ACHN (cell line): ENCODE measurements at places on chromosomes 2 and 18.
A peak's percentile ranks its signal among the peaks of the same experiment; 100 is the strongest.

DNA sequence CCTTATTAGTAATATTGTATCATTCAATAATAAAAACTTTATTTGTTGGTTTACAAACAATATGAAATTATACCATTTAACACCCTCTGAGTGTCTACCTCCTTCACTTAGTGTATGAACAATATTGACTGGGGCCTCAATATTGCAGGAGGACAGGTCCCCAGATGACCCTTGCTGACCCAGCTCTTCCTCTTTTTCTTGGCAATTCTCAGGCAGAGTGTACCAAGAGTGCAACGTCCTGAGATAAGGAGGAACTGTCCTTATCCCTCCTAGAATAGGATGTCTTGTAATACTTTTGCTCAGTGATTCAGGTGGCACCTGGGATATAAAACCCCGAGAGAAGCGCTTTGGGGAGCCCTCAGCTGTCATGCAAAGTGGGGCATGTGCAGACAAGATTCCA is 76.8 kb downstream of the PLA2R1 start:
- DNase-seq: no peak

DNA sequence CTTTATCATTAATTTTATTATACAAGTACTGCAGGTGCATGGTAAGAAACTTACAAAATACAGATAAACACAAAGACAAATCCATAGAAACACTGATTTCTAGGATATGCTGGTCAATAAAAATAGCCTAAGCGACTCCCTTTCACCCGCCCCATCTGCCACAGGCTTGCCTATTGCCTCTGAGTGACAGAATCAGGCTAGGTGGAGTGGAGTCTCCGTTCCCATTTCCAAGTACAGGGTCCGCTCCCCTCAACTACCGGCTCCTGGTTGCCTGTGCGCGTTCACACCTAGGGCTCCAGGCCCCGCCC is 201 bp upstream of the TRAPPC12 start:
- no peak for DNase-seq

- peak; percentile 8 for DNase-seq
Measured at GRCh38 chr2:38509314-38509946, 93.3 kb downstream of the HNRNPLL start.

- DNase-seq: no peak
Measured at GRCh38 chr18:67651438-67651837, 134.9 kb upstream of the DSEL start.

GRCh38 chr2:190205657-190206056 is 114.0 kb downstream of the HIBCH start:
- no peak for DNase-seq

DNA sequence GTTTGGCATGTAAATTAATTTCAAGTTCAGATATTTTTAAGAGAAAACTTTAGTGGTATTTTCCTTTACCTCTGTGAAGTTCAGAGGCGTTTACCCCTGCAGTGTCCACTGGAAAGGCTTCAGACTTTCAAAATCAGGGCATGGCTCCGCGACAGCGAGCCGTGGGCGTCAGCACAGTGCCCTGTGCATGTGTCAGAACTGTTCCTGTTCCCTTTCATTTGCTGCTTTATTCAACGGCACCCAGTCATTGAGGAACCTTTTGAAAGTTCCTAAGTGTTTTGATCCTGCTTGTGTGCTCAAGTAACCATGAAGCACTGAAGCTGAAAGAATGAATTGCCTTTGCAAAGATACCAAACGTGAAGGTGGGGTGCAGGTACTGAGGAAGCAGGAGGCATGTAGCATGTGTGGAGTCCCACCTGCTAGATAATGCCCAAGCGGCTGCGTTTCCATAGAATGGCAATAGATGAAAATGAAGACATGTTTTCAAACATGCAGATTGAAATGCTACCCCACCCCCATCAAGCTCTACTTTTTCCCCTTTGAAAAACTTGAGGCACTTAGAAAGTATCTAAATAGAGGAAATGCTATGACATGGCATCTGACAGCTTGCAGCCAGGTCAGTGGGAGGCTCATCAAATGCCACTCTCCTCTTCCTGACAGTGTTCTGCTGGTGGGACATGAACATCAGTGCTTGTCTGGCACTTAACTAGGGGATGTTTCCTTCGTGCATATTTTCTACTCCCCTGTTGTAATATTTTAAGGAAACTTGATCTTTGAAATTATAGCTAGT is 148.6 kb downstream of the ZNF236 start:
- no peak for DNase-seq

GRCh38 chr2:180463608-180464007 is 456.5 kb upstream of the CWC22 start:
- DNase-seq: no peak

DNA sequence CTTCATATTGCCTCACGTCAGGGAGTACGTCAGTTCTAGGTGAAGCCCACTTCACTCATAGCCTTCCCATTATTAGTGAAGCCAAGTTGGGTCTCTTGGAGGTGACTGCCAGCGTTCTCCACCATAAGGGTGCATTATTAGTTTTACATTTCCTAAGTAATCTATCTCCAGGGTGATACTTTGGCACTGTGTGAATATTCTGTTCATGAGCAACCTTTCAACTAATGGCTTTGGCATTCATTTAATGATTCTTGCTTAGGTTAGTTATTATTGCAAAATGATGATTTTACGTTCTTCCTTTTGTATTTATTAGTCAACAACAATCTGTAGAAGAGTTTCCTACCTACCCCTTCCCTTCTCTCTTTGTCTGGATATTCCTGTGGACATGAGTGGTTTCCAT is 97.5 kb downstream of the MAP4K4 start:
- no peak for DNase-seq

DNA sequence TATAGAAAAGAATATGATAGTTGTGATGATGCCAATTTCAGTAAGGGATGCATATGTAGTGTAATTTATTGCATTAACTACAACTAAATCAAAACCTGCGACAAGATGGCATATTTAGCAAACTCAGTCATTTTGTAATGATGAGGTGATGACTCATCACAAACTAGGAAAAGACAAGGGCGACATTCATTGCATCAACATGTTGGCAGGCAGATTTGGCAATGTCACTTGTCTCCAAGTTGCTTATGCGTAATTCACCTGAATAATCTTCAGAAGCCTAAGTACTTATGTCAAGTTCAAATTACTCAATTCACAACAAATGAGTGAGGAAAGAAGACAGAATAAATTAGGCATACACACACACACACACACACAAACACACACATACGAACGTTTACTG is 273.2 kb upstream of the RGPD4 start:
- DNase-seq: no peak

DNA sequence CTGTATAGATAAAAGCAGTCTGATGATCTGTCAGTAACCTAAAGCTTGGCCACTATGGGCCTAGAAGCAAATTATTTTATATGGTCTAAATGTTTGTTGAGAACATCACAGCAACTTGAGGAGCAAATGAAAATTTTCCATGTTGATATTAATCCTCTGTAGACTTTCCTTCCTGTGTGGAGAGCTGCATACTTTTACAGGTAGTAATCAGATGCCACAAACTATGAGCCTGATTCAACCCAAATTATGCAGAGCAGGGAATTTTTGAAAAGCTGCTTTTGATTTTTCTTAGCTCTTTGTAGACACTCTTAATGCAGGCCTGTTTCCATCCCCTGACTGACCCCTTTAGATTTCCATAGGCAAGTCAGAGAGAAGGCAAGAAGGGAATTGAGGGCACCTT is 17.3 kb downstream of the PAX3 start:
- DNase-seq: no peak

- DNase-seq: no peak
Measured at GRCh38 chr2:136077107-136077506, 40.8 kb downstream of the CXCR4 start.

DNA sequence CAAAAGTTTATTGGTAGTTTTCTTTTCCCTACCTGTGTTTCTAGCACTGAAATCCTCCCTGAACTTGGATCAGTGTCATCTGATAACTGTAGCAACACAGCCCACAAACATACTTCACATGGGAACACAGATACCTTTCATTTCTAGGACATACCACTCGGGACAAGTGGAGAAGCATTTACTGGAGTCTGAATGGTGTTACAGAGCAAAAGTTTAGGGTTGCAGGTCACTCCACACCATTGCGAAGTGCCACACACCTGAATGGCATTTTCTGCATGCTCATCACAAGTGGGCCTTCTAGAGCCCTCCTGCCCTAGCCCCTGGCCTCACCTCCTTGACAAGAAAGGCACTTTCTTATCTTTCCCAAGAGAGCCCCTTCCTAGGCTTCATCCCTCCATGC is 184.8 kb upstream of the PKDCC start:
- DNase-seq: no peak

GRCh38 chr2:31563273-31563839 is 17.4 kb downstream of the SRD5A2 start:
- DNase-seq: no peak

GRCh38 chr2:72673279-72673678 is 152.6 kb downstream of the EXOC6B start:
- peak; percentile 78 for DNase-seq
